Stimulated activated CD8-positive, alpha-beta memory T cell treated with anti-CD3 and anti-CD28 coated beads, Interleukin-15, amount 100 ng/mL, for 24 hours (primary cell): ENCODE measurements at places on chromosomes 5 and 9.

GRCh38 chr9:97394881-97395280, 17.0 kb upstream of the TDRD7 start:
- DNase-seq, result no peak

DNA sequence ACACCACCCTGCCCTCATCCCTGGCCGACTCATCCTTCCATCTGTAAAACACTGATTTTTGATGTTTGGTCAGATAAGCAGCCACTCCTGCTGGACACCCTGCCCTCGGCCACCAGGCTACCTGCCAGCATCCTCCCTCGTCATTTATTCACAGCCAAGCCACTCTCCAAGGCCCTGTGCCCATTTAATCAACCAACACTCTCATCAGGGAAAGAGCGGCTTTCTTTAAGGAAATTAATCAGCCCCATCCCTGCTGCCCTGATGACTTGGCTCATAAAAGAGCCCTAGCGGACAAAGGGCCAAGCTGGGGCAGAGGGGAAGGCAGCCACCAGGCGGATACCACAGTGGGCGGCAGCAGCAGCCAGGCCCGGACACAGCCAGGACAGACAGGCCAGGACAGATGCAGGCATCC, 52.4 kb downstream of the GOLM1 start:
- DNase-seq, result no peak

- DNase-seq, result no peak
These were observed 4.8 kb downstream of the NR3C1 start for GRCh38 chr5:143398451-143399237.

- no peak for DNase-seq
These were observed 48.4 kb upstream of the SNAPC3 start for GRCh38 chr9:15374310-15374709.

GRCh38 chr5:27011274-27011673, 27.1 kb downstream of the CDH9 start:
- DNase-seq, result no peak

DNA sequence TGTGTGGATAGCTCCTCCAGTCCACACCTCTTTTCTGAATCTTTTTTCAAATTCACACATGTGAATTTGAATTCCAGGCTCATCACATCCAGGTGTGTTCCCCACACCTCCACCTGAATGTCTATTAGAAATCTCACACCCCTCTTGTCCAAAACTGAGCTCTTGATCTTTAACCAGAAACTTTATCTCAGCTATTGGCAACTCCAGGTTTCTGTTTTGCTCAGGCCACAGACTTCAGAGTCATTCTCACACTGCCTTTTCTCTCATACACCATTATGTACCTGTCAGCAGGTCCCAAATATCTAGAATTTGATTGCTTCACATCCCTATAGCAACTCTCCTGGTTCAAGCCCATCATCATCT, 11.6 kb downstream of the NIPSNAP3B start:
- no peak for DNase-seq

DNA sequence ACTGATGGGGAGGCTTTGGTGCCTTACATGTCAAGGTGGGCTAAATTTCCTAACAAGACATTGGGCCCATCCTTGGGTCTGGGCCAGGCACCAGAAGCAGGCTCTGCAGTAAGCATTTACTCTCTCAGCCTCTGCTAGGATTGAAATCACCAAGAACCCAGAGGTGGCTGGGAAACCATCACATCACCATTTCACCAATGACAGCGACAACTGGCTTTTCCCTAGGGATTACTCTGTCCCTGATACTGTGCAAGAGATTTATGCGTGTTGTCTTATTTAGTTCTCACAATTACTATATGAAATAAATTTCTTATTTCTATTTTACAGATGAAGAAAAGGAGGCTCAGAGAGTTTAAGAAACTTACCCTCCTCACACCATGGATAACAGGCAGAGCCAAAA, 342.2 kb downstream of the ARHGEF28 start:
- no peak for DNase-seq

GRCh38 chr5:143108498-143109128, 294.9 kb downstream of the NR3C1 start:
- no peak for DNase-seq

- DNase-seq, result no peak
These were observed 37.8 kb upstream of the SPDL1 start for GRCh38 chr5:169545762-169546161.

DNA sequence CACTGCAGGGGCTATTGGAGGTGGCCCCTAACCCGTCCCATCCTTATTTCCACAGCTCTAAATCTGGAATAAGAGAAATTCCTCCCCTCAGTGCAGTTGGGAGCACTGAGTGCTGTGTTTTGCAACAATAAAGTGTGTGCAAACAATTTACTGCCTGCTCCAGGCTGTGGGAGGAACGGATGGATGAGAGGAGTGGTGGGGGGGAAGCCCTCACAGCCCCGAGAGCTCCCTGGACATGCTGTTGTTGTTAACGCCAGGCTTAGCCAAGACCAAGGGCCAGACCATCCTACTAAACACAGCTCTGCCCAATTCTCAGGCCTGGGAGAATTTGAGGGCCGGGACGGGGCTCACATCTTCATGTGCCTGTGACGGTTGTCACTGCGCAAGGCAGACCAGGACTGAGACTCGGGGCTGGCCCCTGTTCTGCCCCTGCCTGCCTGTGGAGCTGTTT, 200.2 kb downstream of the DAB2IP start:
- no peak for DNase-seq

DNA sequence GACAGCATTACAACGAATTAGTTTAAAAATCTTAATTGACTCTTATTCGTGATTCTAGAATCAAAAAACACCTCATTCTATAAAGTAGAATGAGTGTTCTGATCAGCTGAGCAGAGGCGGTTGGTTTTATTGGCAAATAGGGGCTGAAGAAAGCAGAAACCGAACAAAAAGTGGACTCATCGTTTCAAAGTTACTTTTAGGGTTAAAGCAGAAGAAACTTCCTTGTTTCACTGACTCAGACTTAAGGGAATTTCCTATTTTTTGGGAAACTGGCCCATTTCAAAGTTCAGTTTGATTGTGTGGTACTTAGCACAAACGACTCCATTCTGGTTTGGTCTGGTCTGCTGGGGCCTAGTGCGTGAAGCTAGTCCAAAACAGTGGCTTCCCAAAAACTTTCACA, 862 bp upstream of the NDUFB6 start:
- DNase-seq, result no peak

GRCh38 chr5:163106098-163106497, 331.3 kb upstream of the CCNG1 start:
- DNase-seq, result no peak

DNA sequence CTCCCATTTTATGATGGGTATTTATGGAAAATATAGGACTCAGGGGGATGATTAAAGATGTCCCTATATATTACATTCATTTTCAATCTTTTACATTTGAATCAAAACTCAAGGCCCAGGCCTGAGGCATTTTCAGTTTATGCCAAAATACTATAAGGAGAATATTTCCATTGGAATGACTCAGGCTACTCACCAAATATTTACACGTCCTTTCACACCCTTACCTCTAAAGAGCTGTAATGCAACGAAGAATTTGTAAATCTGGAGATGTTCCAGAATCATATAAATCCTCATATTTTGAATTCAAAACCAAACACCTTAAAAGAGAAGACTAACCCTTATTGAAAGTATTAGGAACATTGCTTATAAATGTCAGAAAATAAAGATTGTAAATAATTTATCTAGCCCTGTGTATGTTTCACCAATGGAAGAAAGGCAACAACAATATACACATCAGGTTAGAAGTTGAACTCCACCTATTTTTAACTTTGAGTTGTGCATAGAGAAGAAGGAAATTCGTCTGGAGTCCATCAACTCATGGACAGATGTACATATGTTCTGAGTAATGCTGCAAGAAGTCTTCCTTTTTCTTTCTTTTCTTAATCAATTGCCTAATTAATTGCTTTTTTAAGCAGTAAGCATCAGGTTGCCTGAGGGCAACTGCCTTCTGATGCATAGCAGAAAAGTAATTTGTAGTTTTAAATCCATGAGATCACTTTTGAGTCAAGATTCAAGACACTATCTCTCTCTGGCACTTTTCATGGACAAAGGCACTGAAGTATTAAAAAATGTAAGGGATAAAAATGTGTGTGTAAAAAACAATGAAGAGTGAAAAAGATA, 579.3 kb upstream of the RGMB start:
- no peak for DNase-seq

DNA sequence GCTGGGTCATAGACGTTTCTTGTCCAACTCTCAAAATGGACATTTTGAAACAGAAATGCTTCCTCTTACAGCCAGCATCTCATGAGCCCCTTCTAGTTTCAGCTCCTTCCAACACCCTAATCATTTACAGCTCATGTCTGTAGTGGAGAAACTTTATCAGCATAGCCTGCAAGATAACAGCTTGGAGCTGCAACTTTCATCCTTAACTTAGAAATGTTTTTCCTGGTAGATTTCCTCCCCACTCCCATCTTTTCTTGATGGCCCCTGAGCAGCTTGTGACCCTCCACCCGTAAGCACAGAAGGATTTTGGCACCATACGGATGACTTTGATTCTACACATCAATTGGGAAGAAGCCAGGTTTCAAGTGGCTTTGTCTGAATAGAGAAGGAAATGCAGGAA, 53.5 kb upstream of the TGFBR1 start:
- DNase-seq, result no peak

DNA sequence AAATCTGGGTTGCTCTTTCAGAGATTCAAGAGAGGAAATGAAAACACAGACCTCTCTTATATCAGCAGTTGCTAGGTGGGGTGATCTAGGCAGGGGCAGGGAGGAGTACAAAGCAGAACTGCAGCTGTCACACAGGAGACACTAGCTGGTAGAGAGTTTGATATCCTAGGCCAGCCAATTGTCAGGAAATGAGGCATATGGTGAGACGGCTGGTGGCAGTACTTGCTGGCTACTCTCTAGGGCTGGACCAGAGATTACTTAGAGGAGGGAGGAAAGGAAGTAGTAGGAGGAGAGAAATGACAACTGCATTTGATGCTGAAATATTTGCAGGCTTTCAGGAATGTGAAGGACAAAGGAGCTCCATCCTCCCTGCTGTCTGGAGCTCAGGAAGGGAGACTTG, 113.8 kb downstream of the TRIM32 start:
- DNase-seq, result no peak

DNA sequence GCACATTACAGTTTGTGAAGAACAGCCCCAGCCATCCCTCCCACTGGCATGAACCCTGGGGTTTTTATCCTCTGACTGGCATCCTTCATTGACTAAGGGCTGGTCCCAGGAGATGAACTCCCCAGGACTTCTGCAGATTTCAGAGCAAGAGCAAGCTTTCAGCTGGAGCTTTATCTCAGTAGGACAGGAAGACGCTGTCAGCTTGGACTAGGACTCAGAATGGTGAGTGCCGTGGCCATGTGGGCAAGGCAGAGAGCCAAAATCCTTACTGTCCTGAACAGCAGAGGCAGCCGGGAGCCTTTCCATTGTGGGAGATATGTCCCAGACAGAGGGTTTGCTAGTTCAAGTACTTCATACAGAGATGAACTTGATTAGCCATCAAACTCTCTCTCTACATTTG, 3.2 kb upstream of the ACOT12 start:
- no peak for DNase-seq

DNA sequence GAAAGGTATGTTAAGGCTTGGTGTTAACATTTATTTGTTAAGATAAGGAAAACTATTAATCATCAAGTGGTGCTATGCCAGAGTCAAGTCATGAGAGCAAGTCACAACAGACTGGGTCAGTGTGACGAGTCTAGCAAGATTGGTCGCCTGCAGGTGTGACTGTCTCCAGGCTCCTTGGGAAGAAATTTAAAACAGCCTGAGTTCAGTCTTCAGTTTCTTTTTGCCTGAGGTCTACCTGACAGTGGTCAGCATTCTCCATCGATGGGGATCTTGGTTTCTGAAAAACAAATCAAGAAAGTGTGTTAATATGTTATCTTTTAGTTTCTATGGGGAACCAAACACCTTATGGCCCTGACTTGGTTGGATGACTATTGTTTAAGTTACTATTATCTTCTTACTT, 56.3 kb downstream of the CETN3 start:
- no peak for DNase-seq

DNA sequence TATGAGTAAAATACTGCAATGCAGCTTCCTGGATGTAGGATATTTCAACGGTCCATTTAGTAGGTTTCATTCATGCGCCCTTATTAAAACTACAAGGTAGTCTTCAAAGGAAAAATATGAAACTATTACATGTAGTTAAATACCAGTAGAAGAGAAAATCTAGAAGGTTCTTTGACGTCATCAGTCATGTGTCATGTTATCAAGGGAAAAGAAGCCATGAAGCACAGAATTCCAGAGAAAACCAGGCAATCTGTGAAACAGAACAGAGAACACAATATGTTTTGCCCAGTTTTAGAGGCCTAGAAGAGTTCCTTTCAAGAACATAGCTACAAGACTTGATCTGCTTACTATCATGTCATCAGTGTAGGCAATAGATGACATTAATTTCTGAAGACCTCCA, 38.4 kb downstream of the BNC2 start:
- no peak for DNase-seq

GRCh38 chr5:1060535-1060981, 51.3 kb downstream of the SLC12A7 start:
- no peak for DNase-seq

DNA sequence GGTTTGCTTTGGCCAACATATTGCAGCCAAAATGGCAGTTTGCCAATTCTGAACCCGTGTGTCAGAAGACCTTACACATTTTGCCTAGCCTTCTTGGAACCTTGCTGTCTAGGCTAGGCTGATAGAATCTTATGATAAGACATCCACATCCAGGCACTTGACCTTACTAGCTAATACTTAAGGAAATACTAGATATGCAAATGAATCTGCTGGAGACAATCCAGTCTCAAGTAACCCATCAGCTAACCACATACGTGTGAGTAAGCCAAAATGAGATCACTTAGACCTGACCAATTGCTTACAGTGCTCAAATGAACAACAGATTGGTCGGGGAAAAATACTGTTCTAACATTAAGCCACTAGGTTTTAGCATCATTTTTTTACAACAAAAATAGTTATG, 1504.6 kb upstream of the CDH9 start:
- no peak for DNase-seq

DNA sequence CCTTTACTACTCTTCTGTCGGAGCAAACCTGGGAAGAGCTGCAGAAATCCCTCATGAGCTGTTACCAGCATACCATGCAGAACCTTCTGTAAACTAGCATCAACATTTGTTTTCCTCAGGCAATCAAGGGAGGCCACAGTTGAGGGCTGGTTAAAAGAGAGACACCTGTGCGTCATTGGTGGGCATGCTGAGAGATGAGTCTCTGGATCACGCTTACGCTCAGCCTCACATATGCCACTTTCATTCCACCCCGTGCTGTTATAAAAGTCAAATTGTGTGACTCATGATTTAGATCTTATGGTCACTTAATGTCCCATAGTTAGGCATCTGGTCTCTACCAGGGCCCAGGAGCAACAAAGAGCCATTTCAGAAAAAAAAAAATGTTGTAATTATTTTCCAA, 18.1 kb upstream of the ICE1 start:
- DNase-seq, result no peak
